ENCODE measurements at places on chromosomes 4 and X.

GRCh38 chr4:80153874-80154544, 43.3 kb upstream of the PRDM8 start:
- DNase-seq, result no peak

DNA sequence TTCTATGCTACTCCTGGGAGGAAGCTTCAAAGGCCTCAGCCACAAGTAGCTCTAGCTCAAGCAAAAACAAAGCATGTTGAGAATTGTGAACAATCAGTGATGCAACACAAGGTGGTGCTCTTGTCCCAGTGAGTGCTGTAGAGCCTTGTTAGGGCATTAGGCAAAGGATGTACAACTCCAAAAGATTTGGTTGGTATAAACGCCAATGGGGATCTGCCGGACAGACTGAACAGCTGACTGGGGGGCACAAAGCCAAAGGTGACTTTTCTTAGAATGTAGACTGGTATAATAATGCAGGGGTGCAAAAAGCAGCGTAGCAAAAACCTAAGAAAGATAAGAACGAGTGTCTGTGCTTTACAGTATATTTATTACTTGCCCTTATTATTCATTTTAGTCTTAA, 62.6 kb upstream of the ALB start:
- DNase-seq, result no peak

DNA sequence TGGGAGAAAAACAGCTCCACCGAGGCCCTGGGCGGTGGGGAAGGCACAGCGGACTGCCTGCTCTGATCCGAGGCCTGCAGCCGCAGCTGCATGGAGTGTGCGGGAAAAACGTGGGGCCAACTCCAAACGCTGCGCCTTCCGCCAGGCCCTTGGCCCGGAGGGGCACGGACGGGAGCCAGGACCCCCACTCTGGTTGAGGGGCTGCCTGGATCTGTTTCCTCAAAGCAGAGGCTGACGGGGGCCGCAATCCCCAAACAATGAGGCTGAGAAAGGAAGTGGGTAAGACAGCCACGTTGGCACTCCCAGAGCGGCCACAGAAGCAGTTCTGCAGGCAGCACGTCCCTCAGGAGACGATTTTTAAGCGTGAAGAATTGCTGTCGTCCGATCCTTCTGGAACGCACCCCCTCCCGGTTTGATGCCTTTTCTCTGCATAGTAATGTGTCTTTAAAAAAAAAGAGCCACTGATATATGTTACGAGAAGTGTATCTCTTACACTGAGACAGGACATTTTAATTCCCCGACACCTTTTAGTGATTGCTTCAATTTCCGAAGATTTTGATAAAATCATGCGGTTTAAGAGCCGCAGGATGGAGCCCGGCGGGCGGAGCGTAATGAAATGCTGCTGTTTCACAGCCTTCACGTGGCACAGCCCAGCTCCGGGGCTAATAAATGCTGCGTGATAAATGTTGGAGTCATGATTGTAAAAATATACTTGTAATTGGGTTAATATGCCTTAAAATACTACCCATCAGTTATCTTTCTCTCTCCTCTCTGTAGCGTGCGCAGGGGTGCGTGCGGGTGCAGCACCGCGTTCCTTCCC, 85.7 kb downstream of the FAM53A start:
- no peak for DNase-seq

DNA sequence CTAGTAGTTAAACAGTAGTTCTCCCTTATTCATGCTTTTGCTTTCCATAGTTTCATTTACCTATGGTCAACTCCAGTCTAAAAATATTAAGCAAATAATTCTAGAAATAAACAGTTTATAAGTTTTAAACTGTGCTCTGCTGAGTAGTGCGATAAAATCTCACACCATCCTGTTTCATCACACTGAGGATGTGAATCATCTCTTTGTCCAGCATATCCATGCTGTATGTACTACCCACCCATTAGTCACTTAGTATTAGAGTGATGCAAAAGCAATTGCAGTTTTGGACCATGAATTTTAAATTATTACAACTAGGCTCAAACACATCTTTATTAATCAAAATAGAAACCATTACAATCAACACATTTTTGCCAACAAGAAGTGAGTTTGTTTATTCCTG, 187.4 kb downstream of the TEX13C start:
- DNase-seq, result no peak

- DNase-seq, result no peak
These were observed 196.3 kb downstream of the GPAT3 start for GRCh38 chr4:83732114-83732635.

GRCh38 chrX:119895843-119896326, at the start of gene AKAP14:
Gene AKAP14, plus strand, starts transcription at chrX:119895893. Its CDS starts 7,331 bp downstream, at chrX:119903224.
- no peak for DNase-seq

DNA sequence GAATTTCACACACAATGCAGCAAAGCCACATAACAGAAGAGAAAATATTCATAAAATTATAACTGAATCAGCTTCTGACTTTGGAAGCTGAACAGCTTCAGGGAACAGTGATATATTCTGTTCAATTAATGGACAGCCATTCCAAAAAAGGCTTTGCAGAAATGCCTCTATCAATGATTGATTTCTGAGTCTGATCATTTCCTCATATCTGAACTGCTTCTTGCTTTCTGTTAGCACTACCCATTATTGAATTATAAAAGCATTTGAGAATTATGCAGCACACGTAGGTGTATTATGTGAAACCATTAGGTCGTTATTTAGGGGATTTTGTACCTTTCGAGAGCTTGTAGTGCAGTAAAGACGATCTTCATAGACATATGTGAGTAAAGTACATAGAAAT, 159.6 kb downstream of the STIM2 start:
- no peak for DNase-seq

DNA sequence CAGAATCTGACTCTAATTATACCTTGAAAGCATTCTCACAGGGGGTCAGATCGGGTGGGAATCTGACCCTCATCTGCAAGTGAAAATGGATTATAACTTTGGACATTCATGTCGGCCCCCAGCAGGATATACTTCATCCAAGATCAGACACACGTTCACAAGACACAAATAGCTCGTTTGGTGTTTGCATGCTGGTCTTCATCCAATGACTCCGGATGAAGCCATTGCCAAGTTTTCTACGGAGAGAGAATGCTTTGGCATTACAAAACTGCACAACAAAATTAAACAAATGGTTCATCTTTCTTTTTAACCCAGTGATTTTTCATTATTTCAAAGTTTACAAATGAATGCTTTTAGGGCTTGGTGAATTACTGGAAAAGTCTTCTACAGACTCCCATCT, 105.5 kb downstream of the MID1 start:
- DNase-seq, result no peak

GRCh38 chrX:154761977-154762536, 607 bp upstream of the DKC1 start:
- DNase-seq, result no peak

GRCh38 chr4:75229806-75230570, 284.2 kb downstream of the RCHY1 start:
- no peak for DNase-seq

GRCh38 chr4:175407926-175408325, 404.1 kb downstream of the GPM6A start:
- no peak for DNase-seq
